ENCODE measurements at places on chromosomes 2 and 18.
A peak's percentile ranks its signal among the peaks of the same experiment; 100 is the strongest.

- DNase-seq: no peak
These were observed 233.4 kb downstream of the PHLPP1 start for GRCh38 chr18:62948788-62949187.

GRCh38 chr18:41992066-41992465, 37.0 kb downstream of the PIK3C3 start:
- DNase-seq: no peak

GRCh38 chr18:50014606-50015005, 180.3 kb downstream of the MYO5B start:
- no peak for DNase-seq

- DNase-seq: no peak
These were observed 90.7 kb upstream of the KLHL29 start for GRCh38 chr2:23294238-23294637.

- no peak for DNase-seq
These were observed 114.2 kb downstream of the SGPP2 start for GRCh38 chr2:222538535-222538934.

DNA sequence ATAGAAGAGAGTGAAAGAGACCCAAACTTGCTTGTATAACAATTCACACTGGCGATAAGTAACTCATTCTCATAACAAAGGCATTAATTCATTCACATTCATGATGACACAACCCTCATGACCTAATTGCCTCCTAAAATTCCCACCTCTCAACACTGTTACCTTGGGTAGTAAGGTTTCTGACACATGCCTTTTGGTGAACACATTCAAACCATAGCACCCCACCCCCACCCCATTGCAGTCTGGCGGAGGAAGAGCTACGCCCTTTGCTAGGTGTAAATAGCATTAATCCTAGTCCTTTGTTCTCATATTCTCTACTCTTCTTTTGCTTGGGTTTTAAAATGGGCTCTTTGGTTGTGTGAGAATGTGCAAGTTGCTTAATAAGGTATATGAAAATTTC, 361.5 kb downstream of the DSEL start:
- DNase-seq: no peak

GRCh38 chr2:64036034-64036705, 16.9 kb upstream of the VPS54 start:
- peak; percentile 81 for DNase-seq

DNA sequence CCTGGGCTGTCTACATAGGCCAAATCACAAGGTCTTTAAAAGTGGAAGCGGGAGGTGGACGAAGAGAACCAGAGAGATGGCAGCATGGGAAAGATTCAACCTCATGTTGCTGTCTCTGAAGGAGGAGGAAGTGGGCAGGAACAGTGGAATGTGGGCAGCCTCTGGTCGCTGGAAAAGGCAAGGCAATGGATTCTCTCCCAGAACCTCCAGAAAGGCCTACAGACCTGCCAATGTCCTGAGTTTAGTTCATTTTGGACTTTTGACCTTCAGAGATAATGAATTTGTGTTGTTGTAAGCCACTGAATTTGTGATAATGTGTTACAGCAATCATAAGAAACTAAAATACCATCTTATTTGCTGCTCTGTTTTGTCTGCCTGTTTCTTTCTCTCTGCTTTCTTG, 122.5 kb downstream of the RNF152 start:
- DNase-seq: no peak

DNA sequence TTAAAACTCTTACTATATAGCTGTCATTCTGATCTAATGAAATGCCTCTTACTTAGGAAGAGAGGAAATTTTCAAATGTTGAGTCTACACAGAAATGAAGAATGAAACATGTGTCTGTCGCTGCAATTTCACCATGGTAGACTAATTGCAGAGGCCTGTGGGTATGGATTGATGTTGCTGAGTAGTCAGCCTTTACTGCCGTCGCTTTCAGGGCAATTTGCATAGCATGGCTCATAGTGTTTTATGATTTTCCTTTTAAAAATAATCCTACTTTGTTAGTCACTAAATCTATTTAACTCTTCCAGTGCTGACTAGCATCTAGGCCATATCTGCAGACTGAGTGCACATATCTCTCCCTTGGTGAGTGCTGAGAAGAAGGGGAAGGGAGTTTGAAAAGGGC, 819.2 kb downstream of the SATB2 start:
- no peak for DNase-seq

DNA sequence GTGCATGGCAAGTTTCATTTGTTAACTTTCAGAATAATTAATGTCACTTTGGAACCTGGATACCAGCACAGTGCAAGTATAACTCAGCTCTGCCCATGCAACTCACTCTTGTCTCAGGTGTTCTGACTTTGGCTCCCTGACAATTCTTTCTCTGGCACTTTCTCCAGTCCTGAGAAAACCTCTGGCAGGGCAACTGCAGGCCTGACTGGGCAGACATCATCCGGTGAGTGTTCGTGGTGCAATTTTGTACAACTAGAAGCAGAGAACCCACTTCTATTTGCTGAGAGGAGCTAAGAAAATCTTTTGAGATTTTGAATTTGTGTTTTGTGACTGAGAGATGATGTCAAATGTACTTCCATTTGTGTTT, 143.0 kb downstream of the AQP4 start:
- DNase-seq: no peak

GRCh38 chr18:44816050-44816449, 135.4 kb downstream of the SETBP1 start:
- DNase-seq: no peak

DNA sequence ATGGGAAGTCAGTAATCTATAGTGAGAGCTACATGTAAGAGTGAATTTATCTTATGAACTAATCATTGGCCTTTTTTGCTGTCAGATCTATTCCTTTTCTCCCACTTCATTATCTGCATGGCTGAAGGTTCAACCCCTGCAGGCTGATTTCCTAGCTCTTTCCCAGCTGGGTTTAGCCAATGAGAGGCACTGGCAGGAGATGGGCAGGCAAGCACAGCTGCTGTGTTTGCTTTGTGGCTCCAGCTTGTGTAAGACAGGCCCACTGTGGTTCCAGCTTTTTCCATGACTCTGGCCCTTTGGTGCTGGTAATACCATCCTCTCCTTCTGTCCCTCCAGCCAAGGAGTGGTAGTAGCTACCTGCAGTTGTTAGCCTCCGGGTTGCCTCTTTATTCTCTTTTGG, 248.8 kb downstream of the PLCL1 start:
- no peak for DNase-seq

DNA sequence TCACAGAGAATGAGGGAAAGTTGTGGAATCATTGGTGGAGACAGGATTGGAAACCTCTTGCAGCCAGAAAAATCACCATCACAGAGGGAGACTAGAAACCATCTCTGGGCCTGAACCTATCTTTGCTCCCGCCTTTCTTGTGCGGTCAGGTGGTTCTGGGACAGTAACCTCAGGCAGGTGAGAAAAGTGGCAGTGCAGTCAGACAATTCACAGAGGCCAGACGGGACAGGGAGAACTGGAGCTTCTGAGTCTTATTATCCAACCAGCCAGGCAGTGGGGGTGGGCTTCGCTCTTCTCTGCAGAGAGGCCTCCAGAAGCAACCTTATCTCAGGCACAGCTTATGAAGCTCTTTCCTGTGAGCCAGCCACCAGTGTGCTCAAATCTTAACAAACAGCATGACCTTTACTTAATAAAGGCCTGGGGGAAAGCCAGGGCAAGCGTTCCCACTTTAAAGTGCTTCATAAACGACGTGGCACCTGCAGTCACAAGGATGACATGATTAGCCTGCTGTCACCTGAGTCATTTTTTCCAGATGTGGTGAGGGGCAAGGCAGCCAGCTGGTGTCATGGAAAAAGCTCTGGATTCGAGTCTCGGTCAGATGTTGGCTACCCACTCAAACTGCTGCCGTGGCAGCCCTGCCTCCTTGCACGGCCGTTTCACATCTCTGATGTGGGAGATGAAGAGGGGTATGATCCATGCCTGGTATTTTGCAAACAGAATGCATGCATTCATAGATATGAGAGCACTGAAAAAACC, 109.7 kb downstream of the B3GNT2 start:
- peak; percentile 46 for DNase-seq

- DNase-seq: no peak
These were observed 912.2 kb upstream of the PIK3C3 start for GRCh38 chr18:41042866-41043265.

- DNase-seq: no peak
These were observed 138.1 kb downstream of the SCG2 start for GRCh38 chr2:223464071-223464470.

DNA sequence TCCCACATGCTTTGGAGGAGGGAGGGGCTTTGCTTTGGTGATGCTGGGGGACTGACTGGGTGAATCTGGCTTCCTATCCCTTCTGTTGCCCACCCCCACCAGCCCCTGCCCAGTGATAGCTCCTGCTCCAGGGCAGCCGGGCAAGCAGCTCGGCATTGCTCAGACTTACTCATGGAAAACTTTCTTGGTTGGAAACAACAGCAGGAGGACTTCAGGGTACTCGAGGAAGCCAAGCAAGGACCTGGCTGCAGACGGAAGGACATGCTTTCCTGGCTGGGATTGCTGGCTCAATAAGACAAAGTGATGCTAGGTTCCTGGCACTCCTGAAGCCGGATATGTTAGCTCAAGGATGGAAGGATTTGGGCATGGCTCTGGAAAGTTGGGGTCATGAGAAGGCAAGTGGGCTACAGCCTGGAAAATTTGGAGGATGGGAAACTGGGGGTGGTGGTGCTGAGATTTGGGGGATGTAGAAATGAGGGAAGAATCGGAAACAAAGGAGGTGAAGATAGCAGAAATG, 3.1 kb downstream of the SPEG start:
- no peak for DNase-seq

DNA sequence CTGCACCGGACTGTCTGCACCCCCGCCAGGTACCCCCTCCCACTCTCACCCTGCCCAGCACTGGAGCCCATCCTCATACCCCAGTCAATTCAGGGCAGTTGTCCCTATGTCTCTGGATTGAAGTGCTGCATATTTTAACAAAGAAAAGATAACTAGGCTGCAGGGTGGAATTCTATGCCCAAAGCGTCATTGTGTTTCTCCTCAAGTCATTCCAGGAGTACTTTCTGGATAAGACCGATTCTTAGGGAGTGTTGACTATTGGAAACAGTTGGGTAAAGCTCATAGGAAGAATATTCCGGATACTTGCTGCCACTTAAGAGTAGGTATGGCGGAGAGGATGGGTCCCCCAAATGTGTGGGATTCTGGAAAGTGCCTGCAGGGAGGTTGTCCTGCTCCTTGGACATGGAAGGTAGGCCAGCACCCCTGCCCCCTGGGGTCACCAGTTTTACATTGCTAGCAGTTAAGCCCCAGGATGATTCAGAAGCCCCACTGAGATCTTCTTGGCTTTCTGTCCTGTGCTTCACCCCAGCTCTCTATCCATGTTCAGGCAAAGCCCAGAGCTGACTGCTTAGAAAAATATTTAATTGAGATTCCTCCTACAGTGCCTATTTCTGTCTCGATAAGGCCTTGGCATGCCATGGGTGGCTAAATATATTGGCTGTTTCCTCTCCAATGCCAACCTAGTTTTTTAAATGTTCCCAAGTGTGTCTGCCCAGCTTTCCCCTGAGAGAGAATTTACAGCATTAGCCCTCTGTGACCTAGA, 48.2 kb downstream of the RPL37A start:
- DNase-seq: no peak

GRCh38 chr2:54480025-54480424, 23.9 kb downstream of the SPTBN1 start:
- no peak for DNase-seq

DNA sequence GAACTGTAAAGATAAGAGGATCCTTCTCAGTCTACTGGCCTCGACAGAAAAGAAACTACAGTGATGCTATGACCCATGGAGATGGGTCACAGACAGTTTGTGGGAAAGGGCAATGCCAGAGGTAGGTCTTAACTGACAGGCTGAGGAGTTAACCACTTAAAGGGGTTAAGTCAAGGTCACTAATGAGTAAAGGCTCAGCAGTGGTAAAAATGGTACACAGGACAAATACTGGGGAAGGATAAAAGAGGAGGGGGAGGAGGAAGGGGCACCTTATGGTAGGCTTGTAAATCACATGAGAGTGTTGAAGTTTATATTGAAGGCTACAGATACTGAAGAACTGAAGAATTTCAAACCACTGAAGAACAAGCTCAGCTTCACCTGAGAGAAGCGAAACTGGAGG, 9.9 kb downstream of the IER3IP1 start:
- no peak for DNase-seq

- no peak for DNase-seq
These were observed 108.3 kb downstream of the MTCL1 start for GRCh38 chr18:8813611-8814010.

DNA sequence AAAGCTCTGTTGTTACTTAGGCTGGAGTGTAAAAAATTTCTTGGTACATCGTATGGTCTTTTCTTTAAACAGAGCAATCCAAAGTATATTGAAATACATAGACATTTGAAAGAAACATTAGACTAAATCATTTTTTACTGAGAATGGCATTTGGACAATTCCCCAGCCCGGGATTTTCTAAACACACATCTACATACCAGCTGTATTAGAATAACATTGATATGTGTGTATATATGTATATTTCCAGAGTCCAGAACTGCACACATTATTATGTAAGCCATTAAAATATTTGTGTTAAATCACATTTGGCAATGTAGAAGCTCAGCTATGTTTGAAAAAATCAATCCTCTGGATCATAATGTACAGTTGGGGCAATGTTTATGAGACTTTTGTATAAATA, 1853.6 kb upstream of the LRRTM1 start:
- no peak for DNase-seq

DNA sequence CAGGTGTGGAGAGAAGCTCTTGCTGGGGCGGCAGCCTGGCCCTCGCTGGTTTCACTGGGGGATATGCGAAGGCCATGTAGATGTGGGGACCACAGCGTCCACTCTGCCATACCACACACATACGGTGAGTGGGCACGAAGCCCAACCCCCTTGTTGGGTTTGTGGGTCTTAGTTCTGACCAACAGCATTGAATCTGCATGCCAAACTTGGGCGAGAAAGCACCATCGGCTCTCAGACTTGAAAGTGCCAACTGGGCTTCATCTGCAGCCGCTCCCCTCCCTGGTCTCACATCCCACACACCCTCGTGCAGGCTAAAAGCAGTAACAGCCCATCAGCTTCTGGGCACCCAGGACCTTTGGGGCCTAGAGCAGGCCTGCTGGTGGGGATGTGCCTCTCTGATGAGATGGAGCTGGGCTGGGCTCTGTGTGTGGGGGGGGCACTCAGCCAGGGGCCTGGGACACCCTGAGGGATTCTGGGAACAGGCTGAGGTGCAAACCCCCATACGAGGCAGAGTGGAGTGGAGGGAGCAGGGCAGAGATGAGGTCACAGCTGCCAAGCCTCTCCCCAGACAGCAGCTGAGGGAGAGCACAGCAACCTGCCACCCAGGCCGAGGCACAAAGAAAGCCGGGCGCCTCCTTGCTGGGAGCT, 264.4 kb downstream of the TWIST2 start:
- DNase-seq: no peak

DNA sequence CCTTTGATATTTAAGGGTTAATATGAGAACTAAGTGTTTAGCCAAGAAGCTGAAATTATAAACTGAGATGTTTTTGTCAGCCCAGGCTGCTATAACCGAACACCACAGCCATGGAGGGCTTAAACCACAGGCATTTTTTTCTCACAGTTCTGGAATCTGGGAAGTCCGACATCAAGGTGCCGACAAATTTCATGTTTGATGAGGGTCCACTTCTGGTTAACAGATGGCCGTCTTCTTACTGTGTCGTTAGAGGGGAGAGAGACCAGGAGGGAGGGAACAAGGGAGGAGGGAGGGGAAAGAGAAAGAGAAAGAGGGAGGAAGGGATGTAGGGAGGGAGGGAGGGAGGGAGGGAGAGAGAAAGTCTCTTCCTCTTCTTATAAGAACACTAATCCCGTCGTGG, 6.5 kb upstream of the CNDP2 start:
- no peak for DNase-seq
